Vagina (tissue), 2 donors: ENCODE measurements at places on chromosomes 11 and 22.
A peak's percentile ranks its signal among the peaks of the same experiment; 100 is the strongest.

DNA sequence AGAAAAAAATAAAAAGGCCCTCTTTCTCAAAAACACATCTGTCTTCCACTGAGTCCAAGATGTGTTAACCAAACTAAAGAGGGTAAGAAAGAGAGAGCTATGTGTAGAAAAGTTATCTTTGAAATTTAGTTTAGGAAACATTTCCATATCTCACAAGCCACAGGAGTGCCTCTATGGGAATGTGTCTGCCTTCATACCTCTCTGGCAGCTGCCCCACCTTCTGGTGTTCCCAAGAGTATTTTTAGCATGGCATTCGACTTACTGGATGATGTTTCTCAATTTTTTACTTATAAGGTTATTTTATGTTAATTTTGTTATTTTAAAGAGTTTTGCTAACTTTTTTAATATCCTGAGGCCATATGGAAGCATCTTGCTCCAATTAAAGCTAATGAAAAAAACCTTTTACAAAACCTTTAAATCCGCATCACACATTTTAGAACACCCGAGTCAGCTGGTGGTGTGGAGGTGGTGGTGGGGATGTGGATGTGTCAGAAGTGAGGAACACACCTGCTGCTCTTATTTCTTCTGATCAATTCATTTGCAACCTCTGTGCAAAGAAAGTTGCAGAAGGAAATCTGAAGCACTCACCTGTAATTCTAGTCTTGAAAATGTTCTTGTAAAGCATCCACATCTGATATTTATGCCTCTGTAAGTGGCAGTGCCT, 112.2 kb downstream of the NCAM1 start:
- no peak for DNase-seq

DNA sequence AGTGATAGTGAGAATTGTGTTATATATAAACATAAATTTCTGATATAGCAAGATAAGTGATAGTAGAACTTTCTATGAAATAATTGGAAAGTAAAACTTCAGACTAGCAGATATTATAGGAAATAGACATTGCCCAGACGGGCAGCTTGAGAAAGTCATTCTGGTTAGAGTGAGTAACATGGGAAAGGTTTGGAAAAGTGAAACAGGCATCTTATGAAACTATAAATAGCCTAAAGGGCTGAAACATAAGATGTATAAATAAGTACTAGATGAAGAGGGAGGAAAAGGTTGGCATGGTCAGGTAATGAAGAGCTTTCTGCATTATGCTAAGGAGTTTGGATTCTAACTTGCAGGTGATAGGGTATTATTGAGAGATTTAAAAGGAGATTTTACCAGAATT, 101.3 kb downstream of the DYNC2H1 start:
- no peak for DNase-seq

DNA sequence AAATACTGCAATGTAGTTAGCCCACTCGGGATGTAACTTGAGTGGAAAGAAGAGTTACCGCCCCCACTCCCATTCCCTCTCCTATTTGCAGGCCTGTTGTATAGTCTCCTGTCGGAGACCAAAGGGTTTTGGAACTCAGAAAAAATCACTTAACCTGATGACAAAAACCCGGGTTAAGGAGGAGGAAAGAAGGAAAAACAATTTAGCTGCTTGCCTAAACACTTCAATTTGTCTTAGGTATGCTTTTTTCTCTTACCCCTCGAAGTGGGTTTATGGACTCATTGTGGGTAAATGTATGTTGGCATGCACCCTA, 2.2 kb downstream of the YAP1 start:
- DNase-seq = no peak

DNA sequence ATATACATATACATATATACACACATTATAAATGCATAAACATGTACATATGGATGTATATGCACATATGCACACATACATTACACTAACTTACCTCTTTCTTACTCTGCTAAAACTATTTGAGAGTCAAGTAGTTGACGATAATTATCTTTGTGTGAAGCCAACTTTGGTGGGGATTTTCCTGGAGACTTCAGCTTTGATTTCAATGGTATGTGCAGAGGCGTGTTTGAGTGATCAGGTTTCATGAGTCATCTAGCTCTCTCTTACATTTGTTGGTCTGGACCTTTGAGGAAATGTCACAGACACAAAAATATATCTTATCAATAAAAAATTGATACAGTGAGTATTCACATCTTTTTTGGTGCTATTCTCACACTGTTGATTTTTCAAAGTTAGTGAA, 769.1 kb upstream of the LUZP2 start:
- no peak for DNase-seq

DNA sequence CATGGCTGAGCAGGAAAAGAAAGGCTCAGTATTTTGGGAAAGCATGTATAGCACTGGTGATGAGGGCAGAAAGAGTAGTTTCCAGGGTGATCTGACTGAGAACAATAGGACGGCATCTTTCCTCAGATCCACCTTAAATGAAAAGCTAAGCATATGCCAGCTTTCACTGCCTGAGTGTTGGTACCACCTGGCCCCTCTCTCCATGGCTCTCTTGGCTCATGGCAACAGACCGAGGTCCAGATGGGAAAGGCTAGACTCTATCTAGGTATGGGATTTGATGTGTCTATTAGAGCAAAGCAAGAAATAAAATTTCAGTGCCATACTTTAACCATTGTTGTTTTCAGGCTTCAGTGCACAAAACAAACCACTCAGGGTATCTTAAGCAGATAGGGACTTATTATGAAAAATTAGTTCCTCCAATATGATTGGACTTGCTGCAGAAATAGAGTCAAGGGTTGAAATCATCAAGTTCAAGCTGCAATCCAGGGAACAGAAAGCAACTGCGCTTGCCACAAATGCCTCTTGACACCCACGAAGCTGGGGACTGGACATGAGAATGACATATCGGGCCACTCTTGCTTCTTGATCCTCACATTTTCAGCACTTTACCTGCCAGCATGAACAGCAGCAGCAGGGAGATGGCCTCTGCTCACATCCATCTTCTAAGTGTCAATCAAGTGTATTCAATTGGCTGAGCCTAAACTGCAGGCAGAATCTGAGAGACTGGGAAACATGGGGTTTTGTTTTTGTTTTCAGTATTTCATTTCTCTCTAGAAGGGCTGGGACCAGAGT, 64.0 kb upstream of the SNX19 start:
- no peak for DNase-seq

GRCh38 chr11:119861160-119861559, 132.2 kb upstream of the NECTIN1 start:
- no peak for DNase-seq

DNA sequence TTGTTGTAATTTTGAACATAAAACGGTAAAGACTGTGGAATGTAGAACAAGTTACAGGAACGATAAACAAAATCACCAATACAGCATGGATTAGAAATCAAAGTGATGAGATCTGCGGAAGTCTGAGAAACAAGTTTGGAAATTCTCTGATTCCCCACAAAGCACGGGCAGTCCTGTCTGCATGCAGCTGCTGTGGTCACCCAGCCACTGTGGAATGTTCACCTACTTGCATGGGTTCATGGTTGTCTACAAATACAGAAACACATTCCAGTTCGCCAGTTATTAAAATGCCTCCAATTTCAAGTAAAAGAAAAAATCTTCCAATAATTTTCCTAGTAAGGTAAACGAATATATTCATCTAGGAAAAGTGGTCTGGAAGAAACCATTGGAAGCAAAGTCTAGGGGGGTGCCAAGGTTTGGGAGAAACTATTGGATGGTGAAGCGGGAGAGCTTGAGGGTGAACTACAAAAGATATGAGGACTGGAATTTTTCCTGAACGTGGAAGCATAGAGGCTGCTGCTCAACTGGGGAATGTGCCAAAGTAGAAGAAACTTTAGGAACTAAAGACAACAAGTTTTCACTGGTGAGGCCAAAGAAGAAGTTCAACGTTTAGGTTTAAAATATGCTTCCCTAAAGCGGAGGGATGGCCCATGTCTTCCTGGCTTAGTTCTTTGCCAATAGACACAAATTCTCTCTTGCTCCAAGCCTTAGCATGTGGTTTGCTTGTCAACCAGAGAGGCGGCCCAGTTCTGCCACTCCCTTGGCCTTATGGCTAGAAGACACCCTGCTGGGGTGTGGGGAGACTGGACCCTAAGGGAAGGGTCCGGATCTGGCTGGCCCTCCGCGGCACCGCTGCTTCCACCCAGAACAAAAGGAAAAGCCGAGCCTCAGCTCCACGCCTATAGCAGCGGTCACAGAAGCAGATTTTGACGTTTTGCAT, 70.2 kb downstream of the CTTN start:
- DNase-seq = no peak

DNA sequence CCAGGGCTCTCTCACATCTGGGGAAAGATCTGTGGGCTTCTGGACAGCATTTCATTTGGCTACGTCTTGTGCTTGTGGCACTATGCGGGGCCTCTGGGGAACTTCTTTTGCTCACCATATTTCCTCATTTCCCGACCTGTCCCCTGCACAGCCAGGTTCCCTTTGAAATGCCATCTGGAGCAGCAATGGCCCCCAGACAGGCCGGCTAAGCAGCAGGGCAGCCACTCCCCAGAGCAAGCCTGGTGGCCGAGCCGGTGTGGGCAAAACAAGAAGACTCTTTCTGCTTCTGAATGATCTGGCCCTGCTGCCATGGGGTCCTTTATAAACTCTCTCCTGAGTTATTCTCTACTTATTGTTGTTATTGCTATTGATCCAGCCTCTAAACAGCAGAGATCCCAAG, 190.7 kb upstream of the NECTIN1 start:
- DNase-seq = no peak

GRCh38 chr11:65558002-65558929, at the start of gene LTBP3:
Gene LTBP3, minus strand, starts transcription at chr11:65558359. Its CDS starts 400 bp downstream, at chr11:65557959.
- DNase-seq = no peak

DNA sequence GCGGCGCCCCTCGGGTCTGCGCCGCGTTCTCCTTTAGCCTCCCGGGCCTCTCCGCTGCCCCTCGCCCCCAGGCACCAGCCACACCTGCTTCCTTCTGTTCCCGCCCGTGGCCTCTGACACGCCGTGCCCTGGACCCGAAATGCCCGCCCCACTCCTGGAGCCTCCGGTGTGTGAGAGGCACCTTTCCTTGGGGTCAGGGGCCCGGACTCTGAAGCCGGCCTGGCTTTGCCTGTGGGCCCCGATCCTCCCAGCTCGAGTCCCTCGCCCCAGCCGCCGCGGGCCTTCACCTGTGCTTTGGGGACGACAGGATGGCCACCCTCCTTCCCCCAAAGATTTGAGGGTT, 661 bp upstream of the CDPF1 start:
- no peak for DNase-seq

- no peak for DNase-seq
Observed at GRCh38 chr11:1409108-1409851, 19.5 kb downstream of the BRSK2 start.

GRCh38 chr11:2759228-2760195, 59.7 kb upstream of the KCNQ1OT1 start:
- DNase-seq = peak; percentile 84

DNA sequence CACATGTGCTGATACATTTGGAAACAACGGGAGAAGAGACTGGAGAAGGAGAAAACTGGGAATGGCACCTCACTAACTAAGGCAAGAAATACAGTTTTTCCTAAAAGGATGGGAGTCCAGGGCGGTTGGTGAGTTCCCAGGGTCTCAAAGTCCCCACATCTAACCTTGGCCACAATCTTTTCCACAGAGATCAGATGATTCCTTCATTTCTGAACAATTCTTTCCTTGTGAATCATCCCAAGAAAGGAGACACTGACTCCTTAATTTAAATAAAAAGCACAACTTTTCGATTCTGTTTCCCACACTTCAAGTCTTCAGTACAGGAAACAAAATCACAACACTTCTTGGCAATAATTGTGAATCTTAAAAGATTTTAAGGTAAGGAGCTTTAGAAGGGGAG, 384.7 kb downstream of the DCDC1 start:
- DNase-seq = no peak

- no peak for DNase-seq
Observed at GRCh38 chr11:130409594-130410388, 18.6 kb downstream of the ADAMTS8 start.

DNA sequence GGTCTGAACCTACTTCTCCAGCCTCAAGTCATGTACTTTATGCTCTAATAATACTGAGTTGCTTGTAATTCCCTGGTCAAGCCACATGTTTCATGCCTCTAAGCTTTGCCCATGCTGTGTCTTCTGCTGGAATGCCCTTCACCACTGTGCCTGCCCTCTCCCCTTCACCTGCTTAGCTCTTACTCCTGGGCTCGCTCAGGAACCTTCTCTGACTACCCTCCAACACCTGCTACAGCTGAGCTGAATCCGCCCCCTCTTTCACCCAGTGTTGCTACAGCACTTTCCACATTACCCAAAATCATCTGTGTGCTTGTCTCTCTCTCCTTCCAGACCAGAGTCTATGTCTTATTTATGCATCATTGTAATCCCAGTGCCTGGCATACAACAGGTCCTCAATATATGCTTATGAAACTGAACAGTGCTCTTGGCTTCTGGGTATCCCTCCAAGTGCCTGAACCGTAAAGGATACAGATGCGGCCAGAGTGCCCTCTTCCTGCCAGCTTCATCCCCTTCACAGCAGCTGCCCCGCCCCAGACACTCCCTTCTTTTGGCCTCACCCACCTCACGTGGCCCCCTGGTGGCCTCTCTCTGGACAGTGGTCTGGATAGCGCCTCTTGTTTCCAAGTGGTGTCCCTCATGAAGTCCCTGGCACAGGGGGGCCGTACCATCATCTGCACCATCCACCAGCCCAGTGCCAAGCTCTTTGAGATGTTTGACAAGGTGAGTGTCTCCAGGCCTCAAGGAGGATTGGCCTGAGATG, 7.1 kb downstream of the ABCG4 start:
- no peak for DNase-seq

- no peak for DNase-seq
Observed at GRCh38 chr11:40246983-40247382, 1212.5 kb downstream of the LRRC4C start.

DNA sequence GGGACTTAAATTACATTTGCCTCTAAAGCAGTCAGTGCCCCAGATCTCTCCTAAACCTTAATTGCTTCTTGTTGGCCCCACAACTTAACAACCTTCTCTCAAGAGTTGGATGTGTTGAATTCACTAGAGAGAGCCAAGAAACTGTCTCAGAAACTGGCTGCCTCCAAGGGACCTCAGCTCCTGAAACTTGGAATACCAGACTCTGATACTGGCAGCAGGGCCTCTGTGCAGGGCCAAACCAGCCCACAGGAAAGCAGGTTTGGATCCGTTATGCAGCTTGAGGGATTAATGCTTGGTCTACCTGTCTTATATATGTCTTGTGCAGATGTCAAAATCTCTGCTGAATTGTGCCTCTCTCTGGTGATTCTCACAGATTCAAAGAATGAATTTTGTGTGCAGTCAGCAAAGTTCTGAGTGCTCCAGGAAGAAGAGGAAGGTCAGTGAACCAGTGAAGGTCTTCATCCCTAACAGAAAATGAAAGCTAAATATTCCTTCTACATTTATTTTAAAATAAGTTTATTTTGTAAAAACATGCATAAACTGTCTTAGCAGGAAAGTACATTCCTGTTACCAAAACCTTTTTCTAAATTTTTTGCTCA, 70.8 kb downstream of the LIF start:
- no peak for DNase-seq

- DNase-seq = no peak
Observed at GRCh38 chr11:44709281-44709562, 17.5 kb upstream of the TSPAN18 start.

- no peak for DNase-seq
Observed at GRCh38 chr11:65814986-65815565, 18.7 kb upstream of the SNX32 start.

- no peak for DNase-seq
Observed at GRCh38 chr11:130308886-130309285, 5.8 kb downstream of the ZBTB44 start.
